Urothelium cell line (cell line): ENCODE measurements at places on chromosomes 7 and 10.

DNA sequence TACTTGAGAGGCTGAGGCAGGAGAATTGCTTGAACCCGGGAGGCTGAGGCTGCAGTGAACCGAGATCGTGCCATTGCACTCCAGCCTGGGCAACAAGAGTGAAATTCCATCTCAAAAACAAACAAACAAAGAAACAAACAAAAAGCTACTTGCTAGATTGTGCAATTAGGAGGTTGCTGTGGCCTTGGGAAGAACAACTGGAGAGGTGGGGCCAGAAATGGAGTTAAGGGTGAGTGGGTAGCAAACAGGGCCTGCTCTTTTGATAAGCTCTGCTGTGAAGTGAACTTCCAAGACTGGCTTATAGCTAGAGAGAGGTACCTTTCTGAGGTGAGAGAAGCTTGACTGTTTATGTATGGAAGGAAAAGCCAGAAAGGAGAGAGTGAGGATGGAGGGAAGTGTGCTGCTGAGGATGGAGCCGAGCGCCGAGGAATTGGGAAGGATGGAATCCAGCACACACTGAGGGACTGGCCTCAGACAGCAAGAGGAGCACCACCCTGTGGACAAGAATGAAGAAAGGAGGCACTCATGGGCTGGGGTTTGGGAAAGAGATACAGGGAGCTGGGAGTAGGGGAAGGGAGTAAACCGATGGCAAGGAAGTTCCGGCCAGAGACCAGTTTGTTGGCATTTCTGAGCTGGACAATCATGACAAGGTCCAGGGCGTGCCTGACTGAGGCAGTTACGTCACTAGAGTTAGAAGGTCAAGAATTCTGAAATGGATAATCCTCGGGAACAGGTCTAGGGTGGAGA is 7.0 kb upstream of the RPEL1 start:
- no peak for DNase-seq

- DNase-seq: no peak
These were observed 1.1 kb upstream of the TNKS2 start for GRCh38 chr10:91797048-91797690.

DNA sequence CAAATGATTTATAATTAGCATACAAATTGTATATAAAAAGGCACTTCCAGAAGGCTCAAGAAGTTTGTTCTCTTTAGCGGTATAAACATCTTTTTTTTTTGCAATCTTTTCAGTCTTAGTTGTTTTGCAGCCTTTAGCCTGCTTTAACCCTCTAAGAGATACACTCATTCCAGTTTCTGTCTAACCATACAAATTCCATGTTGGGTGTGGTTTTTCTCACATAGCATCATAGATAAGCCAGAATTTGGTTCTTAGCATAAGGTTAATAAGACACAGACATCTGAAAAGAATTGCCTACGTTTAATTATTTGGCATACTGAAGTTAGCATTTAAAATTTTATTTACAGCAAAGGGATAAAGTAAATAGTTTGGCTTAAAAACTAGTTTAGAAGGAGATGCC is 92.5 kb upstream of the NPVF start:
- DNase-seq: no peak

GRCh38 chr10:102065561-102066398 is 631 bp downstream of the HPS6 start:
- DNase-seq: peak; percentile 27

GRCh38 chr7:78019447-78020135 is 221.0 kb downstream of the PHTF2 start:
- DNase-seq: peak; percentile 86

GRCh38 chr7:158008267-158008666 is 579.4 kb downstream of the PTPRN2 start:
- no peak for DNase-seq

- DNase-seq: no peak
These were observed 50.0 kb downstream of the ESYT2 start for GRCh38 chr7:158779061-158780000.

DNA sequence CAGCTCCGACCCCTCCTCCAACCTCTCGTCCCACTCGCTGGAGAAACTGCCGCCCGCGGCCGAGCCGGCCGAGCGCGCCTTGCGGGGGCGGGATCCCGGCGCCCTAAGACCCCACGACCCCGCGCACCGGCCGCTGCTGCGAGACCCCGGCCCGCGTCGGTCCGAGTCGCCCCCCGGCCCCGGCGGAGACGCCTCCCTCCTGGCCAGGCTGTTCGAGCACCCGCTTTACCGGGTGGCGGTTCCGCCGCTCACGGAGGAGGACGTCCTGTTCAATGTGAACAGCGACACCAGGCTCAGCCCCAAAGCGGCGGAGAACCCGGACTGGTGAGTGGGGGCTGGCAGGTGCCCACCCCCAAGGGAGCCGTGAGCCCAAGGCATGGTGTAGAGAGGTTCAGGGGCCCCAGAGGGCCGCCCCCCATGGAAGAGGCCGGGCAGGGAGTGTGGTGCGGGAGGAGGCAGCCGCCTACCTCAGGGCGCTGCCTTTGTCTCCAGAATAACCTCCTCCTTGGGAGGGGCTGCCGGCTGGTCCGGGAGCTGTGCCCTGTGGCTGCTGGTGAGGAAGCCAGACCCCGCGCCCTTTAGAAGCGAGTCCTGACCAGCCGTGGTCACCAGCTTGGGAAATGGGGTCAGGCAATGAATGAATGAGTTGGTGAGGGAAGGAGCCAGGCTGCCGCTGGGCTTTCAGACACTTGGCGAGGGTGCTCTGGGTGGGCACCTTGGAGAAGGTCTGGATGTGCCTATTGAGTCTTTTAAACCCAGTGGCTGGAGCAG is 1.3 kb downstream of the FAM20C start:
- DNase-seq: peak; percentile 24

DNA sequence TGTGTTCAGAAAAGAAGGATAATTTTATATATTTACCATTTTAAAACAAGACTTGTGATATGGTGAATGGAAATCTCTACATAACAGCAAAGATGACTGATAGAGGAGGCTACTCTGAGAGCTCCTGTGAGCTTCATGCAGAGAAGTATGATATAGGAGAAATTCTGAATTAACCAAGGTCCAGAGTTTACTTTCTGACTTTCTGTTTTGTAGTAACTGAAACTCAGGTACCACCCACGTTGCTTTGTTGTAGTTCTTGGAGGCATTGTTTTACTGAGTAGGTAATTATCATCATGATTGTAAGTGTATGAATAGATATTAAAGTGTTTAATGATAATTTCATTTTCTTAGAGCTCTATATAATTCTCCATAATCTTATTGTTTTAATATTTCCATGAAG is 18.0 kb upstream of the SFR1 start:
- DNase-seq: no peak

DNA sequence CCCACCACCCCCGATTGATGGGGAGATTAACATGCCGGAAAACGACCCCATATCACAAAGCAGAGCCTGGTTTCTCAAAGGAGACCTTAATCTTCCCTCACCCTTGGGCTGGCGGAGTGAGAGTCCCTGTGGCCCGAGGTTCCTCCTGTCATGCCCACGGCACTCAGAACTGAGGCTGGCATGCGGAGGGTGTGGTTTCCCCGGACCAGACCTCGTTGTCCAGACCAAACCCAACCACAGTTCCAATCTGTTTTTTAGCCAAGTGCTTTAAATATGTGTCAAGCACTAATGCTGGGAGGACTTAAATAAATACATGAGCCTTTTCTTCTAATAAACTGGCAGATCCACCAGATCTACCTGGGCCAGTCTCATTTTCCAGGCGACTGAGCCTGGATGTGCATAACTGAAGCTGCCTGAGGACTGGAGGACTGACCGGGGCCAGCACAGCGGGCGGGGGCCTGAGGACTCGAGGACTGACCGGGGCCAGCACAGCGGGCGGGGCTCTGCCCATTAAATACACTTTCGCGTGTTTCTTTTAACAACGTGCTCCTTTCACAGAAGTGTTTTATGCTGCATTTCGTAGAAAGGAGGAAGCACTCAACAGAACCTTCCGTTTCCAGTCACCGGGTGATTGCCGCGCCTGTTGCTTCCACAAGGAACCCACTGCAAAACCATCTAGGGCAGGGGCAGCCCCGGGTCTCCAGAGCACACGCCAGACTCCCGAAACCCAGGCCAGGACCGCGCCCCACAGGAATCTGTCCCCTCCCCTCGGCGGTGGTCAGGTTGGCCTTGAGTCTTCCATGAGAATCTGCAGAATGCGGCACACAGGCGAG is 334.6 kb downstream of the PTPRN2 start:
- no peak for DNase-seq

DNA sequence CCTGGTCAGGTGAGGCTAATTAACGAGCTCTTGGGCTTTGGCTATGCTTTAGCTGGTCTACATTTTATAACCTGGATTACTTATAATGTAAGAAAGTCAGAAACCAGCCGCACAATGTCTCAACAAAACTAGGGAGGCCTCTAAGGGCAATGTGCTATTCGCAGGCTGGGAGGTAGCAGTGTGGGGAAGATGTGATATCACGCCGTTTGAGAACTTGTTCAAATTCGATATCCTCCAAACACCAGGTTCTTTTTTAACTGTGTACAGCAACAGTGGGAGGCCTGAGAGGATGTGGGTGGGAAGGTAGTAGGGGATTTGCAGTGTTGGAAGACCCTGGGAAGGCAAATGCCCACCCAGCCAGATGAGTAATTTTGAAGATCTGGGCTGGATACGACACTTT is 184.5 kb downstream of the JAZF1 start:
- no peak for DNase-seq

GRCh38 chr7:45163692-45164052 is 6.1 kb downstream of the RAMP3 start:
- DNase-seq: no peak

DNA sequence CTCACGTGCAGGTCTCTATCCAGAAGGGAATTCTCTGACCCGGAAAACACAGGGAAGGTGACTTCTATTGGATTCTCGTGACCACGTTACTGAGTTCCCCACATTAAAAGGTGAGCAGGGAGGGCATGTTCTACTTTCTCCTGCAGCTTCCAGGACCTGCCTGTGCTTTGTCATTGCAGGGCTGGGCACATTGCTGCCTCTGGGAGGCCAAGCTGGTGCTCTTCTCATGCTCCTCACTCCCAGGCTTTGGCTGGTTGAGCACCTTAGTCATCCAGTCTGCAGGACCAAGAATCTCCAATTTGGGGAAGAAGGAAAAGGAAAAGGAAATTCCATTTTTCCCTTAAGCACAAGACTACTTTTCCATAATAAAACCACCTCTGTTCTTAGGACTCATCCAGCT is 86.5 kb upstream of the TMEM72 start:
- DNase-seq: no peak

- no peak for DNase-seq
These were observed 49.6 kb downstream of the SYPL1 start for GRCh38 chr7:106062521-106062931.

GRCh38 chr10:106582291-106582690 is 582.2 kb downstream of the SORCS1 start:
- peak; percentile 36 for DNase-seq

DNA sequence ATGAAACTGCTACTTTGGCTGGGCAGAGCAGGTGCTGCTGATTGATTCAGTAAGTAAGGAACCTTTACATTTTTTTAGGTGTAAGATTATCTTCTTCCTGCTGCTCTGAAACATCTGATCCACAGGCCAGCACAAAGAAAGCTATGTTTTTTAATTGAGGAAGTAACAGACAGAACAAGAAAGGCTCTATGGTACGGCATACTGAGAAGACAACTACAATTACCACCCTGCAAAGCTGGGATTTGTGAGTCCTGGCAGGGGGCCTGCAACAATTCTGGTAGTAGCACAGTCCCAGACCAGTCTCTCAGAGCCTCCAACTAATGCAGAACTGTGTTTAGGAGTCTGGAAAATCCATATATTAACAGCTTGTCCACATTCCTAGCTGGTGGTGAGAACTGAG is 103.0 kb upstream of the LRRTM3 start:
- DNase-seq: no peak

DNA sequence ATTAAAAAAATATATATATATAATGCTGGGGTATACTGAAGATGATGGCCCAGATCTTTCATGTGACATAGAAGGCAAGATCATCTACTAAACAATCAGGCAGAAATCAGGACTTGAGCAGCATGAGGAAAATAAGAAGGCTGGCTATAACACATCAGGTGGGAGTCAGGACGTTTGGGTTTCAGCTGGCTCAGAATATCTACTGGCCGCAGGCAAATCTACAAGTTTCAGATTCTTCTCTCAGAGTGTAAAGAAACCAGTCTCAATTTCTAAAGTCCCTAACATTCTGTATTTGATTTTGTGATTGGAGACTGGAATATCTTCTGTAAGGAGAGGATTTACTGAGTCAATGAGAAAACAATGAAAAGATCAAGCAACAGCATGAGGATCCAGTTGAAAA is 37.7 kb upstream of the FAM3C start:
- no peak for DNase-seq
